Hypothalamus (tissue), 51 donors: ENCODE measurements at places on chromosomes 4 and X.
A peak's percentile ranks its signal among the peaks of the same experiment; 100 is the strongest.

- DNase-seq, result no peak
Measured at GRCh38 chr4:42636645-42636949, 20.3 kb downstream of the ATP8A1 start.

- DNase-seq, result no peak
Measured at GRCh38 chrX:109619771-109620170, 5.2 kb downstream of the KCNE5 start.

DNA sequence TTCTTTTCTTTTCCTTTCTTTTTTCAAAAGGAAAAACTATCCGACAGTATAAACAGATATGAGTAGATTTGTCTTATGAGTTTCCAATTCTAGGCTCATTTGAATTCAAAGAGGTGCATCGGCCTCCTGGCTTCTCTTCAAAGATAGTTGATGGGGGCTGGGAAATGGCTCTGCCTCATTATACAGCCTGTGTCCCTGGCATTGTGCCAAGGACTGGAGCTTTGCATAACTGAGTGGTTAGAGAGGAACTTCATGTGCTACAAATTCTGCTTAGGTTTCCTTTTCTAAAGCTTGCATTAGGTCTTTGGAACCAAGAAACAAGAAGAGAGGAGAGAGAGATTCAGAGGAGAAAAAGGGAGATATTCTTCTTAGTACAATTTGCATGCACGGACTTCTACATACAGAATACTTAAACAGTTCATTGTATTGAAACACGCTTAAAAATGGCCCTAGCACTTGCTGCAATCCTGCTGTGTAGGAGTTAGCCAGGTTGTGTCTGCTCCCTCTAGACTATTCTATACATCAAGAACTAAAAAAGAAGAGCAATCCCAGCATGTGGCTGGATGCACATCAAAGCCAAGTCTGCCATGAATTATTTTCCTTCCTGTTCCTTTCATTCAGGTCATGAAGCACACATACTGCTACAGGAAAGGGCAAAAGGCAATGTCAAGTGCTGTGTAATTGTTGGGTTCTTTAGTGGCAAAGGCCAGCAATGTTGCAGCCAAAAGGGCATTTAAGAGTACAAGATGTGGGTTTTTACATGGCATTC lies 70.9 kb downstream of the INTS12 start:
- DNase-seq, result peak; percentile 41

GRCh38 chrX:15349046-15349445 lies 13.7 kb upstream of the PIGA start:
- no peak for DNase-seq
